Iris pigment epithelial cell (primary cell): ENCODE measurements at places on chromosomes 1 and 21.

GRCh38 chr1:212247988-212248387 lies 37.2 kb upstream of the PPP2R5A start:
- DNase-seq, result no peak

GRCh38 chr1:59401581-59401980 lies 104.7 kb downstream of the FGGY start:
- DNase-seq, result no peak

DNA sequence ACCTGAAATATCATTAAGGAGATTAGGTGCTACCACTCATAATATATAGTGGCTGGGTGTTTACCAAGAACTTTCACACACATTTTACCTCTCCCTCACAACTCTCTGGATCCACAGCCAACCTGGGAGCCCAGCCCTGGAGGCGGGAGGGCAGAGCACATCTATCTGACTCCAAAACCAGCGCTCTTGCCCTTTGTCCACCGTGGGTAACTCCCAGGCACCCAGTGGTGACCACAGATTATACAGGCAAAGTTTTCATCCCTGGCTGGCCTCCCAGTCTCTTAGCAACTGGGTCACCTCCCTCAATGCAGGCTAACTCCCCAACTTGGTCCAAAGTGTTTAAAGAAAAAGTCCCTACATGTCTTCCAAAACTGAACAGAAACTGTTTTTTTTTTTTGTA lies 2.4 kb downstream of the PAQR7 start:
- DNase-seq, result no peak

- DNase-seq, result no peak
These were observed 40.6 kb downstream of the ARID4B start for GRCh38 chr1:235287208-235287882.

- DNase-seq, result peak; percentile 15
These were observed 15.3 kb downstream of the DNAJC11 start for GRCh38 chr1:6686294-6686693.

- no peak for DNase-seq
These were observed 65.9 kb upstream of the DNAJC6 start for GRCh38 chr1:65243491-65243890.

- DNase-seq, result no peak
These were observed 27.9 kb downstream of the HIVEP3 start for GRCh38 chr1:41890825-41891198.

- DNase-seq, result no peak
These were observed 92.4 kb upstream of the ERG start for GRCh38 chr21:38590449-38591217.

DNA sequence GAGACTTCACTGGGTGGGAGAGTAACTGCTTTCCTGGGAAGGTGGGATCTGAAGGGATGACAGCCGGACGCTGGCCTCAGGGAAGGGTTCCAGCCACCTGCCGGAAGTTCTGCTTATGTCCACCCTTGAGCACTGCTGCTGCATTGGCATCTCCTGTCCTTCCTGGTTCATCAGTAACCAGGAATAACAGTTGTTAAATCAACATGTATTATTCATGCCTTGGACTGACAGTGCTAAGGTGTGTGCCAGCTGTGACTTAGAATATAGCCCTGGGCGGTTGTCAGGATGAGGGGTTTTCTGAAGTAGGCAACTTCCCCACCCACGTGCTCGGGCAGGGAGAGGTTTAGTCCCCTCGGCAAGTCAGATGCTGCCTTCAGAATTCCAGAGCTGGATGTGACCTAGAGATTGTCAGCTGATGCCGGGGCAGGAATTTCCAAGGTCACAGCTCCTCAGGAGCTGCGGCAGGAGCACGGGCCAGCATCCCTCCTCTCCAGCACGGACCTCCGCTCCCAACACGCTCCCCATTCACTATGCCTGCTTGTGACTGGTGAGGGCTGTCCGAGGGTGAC lies 17.9 kb downstream of the CLDN14 start:
- no peak for DNase-seq

- no peak for DNase-seq
These were observed 586.4 kb downstream of the MATN1 start for GRCh38 chr1:30137001-30137400.

DNA sequence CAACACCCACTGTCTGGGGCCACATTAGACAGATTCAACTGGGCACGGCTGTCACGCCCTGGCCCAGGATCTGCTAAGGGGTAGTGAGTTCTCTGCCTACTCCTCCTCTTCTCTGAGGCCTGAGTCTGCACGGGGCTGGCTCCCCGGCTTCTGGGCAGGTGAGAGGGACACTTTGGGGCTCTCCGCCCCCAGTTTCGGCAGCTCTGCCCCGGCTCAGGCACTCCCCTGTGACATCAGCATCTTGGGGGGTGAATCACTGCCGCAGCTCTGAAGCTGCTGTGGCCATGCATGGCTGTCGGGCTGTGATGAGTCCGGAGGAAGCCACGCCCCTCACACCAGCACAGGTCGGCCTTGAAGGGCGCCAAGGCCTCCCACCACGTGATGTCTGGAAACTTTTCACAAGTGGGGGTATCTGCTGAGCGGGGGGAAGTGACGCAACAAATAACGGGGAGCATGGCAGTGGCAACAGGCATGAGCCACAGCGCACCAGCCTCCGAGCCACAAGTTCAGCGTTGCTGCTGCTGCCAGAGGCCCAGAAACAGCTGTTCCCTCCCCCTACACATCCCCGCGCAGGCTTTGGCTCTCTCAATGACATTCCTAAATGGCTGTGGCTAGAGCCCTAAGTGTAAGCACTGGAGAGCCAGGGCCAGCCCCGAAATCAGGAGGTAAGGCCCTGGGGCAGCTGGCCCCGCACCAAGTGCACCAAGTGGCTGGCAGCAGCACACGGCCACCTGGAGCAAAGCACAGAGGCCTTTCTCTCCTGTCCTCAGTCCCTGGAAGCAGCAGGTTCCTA lies 26.3 kb downstream of the ZBTB17 start:
- DNase-seq, result peak; percentile 99

GRCh38 chr21:15054089-15054488 lies 10.7 kb downstream of the NRIP1 start:
- DNase-seq, result no peak

DNA sequence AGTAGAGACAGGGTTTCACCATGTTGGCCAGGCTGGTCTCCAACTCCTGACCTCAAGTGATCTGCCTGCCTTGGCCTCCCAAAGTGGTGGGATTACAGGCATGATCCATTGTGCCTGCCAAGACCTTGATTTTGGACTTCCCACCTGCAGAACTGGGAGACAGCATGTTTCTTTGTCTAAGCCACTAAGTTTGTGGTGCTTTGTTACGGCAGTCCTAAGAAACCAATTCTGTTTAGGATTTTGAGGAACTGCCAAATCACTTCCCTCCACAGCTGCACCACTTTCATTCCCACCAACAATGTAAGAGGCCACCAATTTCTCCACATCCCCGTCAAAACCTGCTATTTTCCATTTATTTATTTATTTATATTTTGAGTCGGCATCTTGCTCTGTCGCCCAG lies 46.1 kb downstream of the CHAF1B start:
- DNase-seq, result no peak

- no peak for DNase-seq
These were observed 29.2 kb downstream of the SESN2 start for GRCh38 chr1:28288487-28288886.

- no peak for DNase-seq
These were observed 15.4 kb downstream of the MACO1 start for GRCh38 chr1:25445993-25446538.

- DNase-seq, result peak; percentile 42
These were observed 586.4 kb upstream of the ZRANB2 start for GRCh38 chr1:71667216-71667615.

DNA sequence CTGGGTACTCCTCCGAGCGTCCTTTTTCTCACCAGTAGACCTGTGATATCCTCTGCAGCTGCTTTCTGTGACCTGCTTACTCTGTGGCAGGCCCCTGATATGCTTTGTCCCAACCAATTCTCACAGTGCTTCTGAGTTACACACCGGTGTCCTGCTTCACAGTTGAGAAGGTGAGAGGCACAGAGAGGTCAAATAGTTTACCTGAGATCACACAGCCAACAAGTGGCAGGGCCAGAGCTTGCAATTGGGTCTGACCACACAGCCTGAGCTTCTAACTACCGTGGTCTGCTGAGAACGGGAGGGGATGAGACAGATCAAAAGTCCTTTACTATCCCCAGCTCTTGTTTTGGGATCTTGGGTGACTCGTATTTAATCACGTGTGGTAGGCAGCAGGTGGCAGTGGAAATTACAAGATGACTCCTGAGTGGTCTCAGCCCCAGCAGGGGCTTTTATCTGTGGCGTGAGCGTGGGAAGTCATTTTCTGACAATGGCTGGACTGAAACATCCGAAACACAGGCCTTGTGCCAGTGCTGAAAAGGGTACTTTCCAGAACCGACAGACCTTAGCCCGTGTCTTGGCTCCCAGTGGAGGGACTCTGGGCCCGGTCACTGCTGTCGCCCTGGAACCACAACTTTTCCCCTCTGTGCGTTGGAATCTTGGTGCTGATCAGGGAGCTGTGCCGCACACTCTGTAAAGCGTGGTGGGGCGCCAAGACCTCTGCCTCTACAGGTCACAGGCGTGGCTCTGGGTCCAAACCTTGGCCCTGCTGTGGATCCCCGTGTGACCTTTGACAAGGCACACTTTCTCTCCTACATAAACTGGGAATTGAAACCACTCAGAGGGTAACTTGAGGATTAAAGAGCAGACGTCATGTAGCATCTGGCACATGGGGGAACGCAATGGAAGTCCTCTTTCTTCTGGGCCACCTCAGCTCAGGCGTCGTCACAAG lies 11.9 kb downstream of the THEMIS2 start:
- DNase-seq, result no peak

DNA sequence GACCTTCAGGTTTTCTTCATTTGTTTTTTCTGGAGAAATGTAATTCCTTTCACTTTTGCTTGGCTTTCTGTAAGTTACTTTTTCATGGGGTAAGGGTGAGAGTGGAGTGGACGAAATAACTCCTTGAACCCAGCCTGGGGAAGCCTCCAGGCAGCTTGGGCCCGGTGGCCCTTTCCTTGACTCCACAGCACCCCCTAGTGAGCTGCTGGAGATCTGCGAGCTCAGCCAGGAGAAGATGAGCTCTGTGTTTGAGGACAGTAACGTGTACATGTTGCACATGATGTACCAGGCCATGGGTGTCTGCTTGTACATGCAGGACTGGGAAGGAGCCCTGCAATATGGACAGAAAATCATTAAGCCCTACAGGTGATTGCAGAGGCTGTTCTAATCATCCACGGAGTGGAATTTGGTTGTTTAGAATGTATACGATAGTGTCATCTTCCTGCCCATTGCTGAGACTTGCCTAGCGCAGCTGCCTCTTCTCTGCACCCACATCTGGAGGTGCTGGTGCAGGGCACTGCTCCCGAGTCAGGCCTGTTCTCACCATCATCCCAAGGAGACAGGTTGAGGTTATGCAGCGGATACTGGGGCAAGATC lies 51.0 kb downstream of the SMYD2 start:
- peak; percentile 36 for DNase-seq

- no peak for DNase-seq
These were observed 10.2 kb upstream of the CREG1 start for GRCh38 chr1:167563579-167564246.

DNA sequence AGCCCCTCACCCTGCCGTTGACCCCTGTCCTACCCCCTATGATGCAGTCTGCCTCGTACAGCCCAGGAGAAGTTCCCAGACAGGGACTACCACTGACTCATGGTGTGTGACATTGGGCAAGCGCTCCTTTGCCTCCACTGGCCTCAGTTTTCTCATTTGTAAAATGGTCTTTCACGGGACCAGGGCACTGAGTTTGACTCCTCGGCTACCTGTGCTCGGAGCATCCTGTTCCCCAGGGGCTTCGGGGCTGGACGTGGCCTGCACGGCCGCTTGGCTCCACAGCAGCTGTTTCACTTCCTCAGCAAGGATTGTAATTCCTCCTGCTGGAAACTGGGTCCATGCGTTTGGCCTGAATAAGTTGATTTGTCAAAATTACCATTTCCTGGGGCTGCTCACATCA lies 277.3 kb downstream of the MATN1 start:
- no peak for DNase-seq

- DNase-seq, result peak; percentile 47
These were observed 15.7 kb downstream of the IFI6 start for GRCh38 chr1:27656157-27656893.

DNA sequence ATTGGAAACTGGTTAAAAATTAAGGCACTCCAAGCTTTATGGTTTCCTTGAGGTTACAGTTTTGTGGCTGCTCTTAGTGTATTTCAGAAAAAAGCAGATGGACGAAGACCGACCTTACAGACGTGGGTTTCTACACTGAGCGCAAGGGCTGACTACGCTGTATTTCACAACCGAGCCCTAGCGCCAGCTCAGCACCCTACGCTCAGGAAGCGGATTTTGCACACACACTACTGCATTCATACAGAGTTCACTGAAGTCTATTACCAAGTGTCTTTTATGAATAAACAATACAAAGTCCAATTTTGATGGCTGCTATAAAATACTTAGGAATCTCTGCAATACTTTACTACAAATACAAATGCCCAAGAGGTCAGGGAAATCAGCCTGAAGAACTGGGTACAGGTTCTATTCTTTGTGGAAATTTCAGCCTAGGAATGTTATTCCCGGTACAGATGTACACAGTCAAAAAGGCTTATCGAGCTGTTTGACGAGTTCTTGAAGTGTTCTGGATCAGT lies 23.8 kb downstream of the PTTG1IP start:
- DNase-seq, result no peak

- DNase-seq, result no peak
These were observed 75.4 kb downstream of the AHCTF1 start for GRCh38 chr1:246856371-246856770.

DNA sequence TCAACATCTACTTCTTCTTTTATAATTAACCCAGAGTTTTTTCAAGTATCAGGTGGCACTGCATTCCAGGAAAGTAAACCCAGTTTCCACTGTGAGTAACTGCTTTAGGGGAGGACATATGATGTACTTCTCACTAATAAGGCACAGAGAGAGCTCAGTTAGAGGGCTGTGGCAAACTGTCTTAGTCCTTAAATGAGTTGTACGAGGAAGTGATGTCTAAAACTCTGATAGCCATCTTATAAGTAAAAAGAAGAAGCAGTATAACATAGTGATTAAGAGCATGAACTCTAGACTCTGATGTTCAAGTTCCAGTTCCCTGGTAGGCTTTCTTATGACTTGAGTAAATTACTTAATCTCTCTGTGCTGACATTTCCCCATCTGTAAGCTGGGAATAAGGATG lies 58.7 kb upstream of the PTGS2 start:
- peak; percentile 11 for DNase-seq

DNA sequence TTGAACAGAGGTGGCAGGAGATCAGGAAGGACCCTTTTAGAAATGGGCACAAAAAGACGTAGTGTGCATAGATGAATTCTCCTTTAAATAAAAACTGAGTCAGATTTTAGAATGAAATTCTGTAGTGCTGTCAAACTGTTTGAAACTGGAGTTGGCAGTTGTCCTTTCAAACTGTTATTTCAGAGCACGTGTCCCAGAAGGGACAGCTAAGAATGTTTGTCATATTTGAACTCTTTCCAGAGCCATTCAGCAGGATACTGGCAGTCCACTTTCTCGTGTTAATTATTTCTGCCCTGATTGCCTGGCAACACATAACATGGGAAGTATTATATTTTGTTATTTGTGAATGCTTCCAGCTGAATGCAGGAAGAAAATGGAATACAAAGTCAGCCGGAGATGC lies 212.3 kb upstream of the DPYD start:
- no peak for DNase-seq

GRCh38 chr21:45227735-45228134 lies 60.0 kb downstream of the POFUT2 start:
- DNase-seq, result no peak
